ENCODE measurements at places on chromosomes 4 and X.
A peak's percentile ranks its signal among the peaks of the same experiment; 100 is the strongest.

GRCh38 chrX:149495573-149496071 lies 9.5 kb downstream of the IDS start:
- no peak for DNase-seq

DNA sequence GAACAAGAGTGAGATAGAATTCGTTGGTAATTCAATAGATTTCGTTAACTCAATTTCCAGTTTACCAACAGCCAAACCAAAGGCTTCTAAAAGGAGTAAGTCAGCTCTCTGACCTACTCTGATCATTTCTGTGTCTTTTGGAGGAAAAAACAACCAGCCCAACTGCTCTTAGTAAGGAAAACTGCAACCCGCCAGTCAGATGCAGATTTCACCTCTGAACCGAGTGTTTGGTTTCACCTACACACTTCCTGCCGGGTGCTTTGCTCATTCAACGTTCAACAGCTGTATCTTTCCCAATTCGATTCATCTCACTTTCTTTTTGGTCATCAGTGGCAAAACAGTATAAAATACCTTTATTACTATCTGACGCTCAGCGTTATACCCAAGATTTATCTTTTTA lies 24.5 kb downstream of the TMSB4X start:
- peak; percentile 91 for DNase-seq

DNA sequence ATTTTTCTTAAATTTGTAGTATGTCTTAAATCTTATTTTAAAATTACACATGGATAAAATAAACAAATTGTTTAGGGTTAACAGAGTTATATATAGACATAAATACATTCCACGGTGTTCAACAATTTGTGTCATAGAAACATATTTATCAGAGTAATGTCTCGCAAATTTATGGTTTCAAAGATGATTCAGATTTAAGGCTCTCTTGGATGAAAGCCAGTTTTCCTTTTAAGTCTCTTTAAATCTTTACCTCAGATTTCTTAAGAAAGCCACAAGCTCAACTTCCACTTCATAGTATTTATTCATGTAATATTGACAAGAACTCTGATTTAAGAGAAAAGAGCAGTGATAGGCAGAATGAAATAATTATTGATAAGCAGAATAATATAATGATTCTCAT lies 1254.8 kb upstream of the ADGRL3 start:
- no peak for DNase-seq

DNA sequence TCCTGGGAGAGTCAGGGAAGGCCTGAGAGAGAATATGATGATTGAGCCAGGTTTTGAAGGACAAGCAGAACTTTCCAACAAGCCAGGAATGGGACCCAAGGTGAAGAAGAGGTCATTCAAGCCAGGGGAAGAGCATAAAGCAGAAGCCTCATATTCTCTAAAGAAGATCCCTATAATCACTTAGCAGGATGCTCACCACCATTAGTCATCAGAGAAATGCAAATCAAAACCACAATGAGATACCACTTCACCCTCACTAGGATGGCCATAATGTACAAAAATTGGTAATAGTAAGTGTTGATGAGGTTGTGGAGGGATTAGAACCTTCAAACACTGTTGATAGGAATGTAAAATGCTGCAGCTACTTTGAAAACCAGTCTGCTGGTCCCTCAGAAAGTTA lies 20.5 kb upstream of the SUPT20HL1 start:
- DNase-seq = no peak

- no peak for DNase-seq
Observed at GRCh38 chr4:129371065-129371464, 275.1 kb downstream of the C4orf33 start.

DNA sequence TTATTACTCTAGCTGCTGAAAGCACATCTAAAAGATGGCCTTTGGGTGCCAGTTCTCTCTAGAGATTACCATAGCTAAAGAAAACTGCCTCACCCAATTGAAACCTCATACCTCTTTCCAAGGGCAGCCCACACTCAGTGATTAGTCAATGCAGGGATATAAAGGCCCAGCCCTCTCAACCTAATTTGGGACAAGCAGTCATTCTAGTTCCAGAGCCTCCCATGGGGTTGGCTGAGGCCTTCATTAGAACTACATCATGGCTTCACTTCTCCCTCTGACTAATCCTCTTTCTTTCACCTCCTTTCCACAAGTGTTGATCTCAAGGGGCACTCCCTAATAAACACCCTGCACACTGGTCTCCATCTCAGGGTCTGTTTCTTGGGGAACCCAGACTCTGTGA lies 38.5 kb upstream of the C1GALT1C1 start:
- DNase-seq = no peak

GRCh38 chr4:187333151-187333550 lies 609.5 kb upstream of the FAT1 start:
- no peak for DNase-seq

- DNase-seq = no peak
Observed at GRCh38 chr4:128241425-128241913, 46.1 kb downstream of the PGRMC2 start.

GRCh38 chrX:3743801-3744439 lies 30.5 kb upstream of the PRKX start:
- peak; percentile 84 for DNase-seq

GRCh38 chrX:581720-582298 lies 48.8 kb upstream of the SHOX start:
- DNase-seq = no peak

DNA sequence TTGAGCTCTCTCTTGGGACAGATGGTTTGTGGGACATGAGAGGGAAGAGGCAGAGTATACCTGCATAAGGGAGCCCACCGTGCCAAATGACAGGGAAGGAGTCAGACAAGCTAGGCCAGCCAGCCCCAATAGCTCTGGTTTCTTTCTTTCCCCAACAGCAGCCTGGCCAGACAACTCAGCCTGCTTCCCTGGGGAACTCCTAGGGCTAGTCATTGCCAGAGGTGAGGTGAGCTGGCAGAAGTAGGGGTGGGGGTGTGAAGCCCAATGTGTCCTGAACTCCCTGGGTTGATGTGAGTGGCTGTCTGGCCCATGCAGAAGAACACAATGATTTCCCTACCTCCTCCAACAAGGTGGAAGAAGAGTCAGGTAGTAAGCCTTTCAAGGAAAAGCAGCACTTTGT lies 135.5 kb downstream of the AMMECR1 start:
- no peak for DNase-seq

GRCh38 chrX:139125916-139126315 lies 404.6 kb upstream of the F9 start:
- DNase-seq = no peak

DNA sequence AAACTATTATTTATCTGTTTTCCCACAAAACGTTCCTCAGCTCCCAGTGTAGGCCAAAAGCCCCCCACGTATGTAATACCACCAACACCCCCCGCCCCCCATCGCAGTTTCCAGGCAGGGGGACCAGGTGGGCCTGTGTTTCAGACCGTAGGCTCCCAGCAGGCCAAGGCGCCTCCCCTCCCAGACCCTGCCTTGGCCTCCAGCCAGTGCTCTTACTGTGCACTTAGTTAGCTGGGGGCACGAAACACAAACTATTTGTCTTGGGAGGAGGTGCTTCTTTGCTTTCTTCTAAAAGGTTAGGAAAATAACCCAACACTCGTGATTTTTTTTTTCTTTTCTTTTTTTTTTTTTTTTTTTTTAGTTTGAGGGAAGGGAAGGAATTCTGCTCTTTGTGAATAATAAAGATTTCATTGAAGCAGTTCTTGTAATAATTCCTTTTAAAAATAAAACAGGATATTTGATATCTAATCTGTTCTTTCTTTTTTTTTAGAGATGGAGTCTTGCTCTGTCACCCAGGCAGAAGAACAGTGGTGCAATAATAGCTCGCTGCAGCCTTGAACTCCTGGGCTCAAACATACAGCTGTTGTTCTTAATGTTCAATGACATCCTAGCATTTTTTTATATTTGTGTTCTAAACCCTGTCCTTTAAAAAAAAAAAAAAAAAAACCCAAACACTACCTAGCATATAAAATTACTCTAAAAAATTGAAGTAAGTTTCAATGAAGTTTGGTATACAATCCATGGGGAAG lies 83.0 kb upstream of the CLDN34 start:
- DNase-seq = no peak

DNA sequence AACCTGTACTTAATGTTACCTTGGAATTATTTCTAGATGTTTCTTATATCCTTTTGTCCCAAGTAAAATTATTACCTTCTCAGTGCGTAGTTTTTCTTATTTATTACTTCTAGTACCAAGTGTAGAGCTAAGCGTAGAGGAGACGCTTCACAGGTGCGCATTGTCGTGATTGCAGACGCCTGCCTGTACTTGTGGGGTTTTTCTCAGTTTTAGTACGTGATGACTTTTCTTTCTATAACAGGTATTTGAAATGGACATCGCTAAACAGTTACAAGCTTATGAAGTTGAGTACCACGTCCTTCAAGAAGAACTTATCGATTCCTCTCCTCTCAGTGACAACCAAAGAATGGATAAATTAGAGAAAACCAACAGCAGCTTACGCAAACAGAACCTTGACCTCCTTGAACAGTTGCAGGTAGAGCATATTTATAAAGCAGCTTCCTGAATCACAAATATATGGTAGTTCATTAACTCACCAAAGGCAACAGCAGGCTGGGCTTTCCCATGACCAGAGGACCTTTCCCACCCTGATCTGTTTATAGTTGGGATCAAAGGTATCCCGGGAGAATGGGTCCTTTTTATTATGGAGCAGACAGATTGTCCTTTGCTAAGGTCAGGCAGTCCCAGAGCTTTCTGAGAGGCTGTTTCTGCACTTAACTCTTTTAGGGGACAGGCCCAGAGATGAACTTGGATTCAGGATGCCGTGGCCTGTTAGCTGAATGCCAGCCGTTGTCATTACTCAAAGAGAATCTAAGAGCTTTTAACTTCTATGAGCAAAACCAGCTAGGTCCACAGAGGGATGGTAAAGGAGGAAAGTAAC lies 172.9 kb downstream of the PTTG2 start:
- no peak for DNase-seq

DNA sequence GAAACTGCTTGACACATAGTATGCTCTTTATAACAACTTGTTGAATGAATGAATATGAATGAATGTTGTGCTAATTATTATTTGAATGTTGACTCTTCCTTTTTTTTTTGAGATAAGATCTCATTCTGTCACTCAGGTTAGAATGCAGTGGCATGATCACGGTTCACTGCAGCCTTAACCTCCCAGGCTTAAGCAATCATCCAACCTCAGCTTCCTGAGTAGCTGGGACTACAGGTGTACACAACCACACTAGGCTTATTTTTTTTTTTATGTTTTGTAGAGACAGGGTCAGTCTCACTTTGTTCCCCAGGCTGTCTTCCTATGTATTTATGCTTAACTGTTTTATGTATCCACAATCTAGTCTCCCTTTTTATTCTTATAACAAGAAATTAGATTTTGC lies 114.7 kb upstream of the WDFY3 start:
- no peak for DNase-seq

DNA sequence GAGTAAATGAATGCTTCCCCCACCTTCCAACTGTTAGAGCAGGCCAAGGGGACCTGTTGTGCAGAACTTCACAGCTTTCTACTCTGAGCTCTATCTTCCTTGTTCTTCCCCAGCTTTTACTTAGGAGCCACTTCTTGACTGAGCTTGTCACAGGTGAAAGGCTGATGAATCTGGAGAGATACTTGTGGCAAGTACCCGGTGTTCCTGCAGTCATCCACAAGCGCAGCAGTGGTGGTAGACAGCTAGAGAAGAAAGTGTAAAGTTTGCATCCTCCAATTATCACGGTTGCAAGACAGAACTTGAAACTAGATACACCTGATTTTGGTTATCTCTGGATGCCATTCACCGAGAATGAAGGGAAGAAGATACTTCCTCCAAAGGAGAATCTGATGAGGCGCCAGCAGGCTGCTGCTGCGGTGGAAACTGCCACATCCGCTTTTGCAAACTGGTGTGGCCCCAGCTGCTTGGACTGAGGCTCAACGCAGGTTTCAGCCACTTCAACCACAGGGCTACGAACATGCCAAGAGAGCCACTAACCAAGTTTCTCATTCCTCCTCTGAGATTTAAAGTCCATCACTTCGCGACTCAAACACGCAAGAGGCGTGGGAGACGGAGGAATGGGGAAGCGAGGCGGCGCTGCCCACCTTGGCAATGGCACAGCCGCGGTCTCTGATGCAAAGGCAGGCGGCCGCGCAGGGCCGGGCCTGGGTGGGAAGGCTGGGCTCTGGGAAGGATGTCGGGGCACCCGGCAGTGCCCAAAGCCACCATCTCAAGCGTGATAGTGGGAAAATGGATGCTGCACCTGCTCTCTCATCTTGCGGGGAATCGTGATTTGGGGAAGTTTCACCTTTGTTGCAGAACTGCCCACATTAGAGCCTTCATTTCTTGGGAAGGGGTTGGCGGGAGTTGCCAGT lies 1.3 kb upstream of the FHIP1A start:
- peak; percentile 68 for DNase-seq

DNA sequence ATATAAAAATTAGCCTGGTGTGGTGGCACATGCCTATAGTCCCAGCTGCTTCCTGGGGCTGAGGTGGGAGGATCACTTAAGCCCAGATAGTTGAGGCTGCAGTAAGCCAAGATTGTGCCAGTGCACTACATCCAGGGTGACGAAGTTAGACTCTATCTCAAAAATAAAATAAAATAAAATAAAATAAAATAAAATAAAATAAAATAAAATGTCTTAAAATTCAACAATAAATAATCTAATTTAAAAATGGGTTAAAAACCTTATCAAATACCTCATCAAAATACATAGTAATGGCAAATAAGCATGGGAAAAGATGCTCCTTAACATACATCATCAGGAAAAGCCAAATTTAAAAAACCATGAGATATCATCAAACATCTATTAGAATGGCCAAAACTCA lies 760.2 kb upstream of the AGA start:
- no peak for DNase-seq

DNA sequence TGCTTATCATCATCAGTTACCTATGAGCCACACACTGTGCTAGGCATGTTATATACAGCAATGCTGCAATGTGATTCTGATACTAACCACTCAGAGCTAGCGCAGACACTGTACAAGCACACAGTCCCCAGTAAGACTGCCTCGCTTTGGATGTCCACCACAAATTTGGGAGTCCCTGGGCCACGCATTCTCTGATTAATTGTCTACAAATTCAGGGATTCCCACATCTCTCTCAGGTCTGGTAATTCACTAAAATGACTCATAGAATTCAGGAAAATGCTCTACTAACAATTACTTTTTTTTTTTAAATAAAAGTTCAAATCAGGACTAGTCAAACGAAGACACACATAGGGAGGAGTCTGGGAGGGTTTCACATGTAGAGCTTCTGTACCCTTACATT lies 652.1 kb upstream of the AADAT start:
- no peak for DNase-seq

GRCh38 chr4:53015681-53016080 lies 153.6 kb downstream of the RASL11B start:
- peak; percentile 26 for DNase-seq
